Adrenal gland (tissue), 19 donors: ENCODE measurements at places on chromosomes 2 and 18. TPM values are rescaled to one million over a fixed set of nuclear protein-coding genes. Genes with fewer than 3 reads are reported as not detected.
A peak's percentile ranks its signal among the peaks of the same experiment; 100 is the strongest.

GRCh38 chr18:41870191-41870590, 84.8 kb upstream of the PIK3C3 start:
- no peaks in the 10 kb centered on the region for H3K4me1 ChIP-seq
- no peaks in the 10 kb centered on the region for H3K27me3 ChIP-seq
- no peak for DNase-seq
- H3K36me3 ChIP-seq: no peaks in the 10 kb centered on the region

GRCh38 chr2:30098266-30099005, 48.4 kb upstream of the YPEL5 start:
- no peaks in the 10 kb centered on the region for H3K36me3 ChIP-seq
- H3K4me1 ChIP-seq: no peaks in the 10 kb centered on the region
- peaks cover 3% of the 10 kb centered on the region for H3K27me3 ChIP-seq
- DNase-seq: no peak
- H3K27ac ChIP-seq: no peak overlapping the region

DNA sequence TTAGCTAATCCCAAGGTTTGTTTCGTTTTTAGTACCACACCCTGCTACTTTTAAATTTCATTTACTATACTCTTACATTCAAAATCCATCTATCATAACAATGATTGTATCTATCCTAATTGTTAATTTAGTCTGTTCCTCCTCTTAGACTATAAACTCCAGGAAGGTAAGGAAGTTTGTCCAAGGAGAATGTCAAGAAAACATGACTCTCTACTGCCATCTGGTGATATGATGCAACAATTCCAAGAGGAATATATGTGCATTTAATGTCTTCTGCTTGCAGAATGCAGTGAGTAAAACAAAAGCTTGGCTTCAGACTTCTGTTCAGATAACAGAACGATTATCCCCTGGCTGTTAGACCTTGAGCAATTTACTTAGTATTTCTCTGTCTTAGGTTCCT, 1267.1 kb downstream of the LRP1B start:
- no peak for DNase-seq
- no peak overlapping the region for H3K4me3 ChIP-seq
- no peaks in the 10 kb centered on the region for H3K4me1 ChIP-seq

GRCh38 chr18:46301571-46301970, 197.4 kb downstream of the HAUS1 start:
- no peak for DNase-seq
- no peaks in the 10 kb centered on the region for H3K27me3 ChIP-seq
- H3K4me3 ChIP-seq: no peak overlapping the region
- H3K27ac ChIP-seq: no peak overlapping the region

DNA sequence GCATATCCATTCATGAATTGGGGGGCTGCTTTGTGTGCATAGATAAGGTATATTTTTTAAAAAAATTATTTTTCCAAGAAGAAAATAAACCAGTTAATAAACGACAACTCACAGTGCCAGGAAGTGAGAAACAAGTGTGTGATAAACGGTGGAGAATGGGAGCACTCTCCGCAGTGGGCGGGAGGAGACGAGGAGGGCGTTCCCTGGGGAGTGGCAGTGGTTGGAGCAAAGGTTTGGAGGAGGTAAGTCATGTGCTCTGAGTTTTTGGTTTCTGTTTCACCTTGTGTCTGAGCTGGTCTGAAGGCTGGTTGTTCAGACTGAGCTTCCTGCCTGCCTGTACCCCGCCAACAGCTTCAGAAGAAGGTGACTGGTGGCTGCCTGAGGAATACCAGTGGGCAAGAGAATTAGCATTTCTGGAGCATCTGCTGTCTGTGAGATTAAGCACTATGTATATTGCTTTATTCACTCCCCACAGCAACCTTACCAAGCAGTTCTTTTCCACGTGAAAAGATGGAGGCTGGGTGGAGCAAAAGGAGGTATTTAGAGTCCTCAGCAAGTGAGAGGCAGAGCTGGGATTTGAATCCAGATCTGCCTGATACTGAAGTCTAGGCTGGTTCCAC, 27.0 kb upstream of the CASP8 start:
- H3K4me1 ChIP-seq: peaks cover 36% of the 10 kb centered on the region
- peak overlapping the region; percentile 80 for H3K27ac ChIP-seq
- H3K4me3 ChIP-seq: peak overlapping the region; percentile 46
- H3K36me3 ChIP-seq: no peaks in the 10 kb centered on the region
- no peaks in the 10 kb centered on the region for H3K27me3 ChIP-seq

DNA sequence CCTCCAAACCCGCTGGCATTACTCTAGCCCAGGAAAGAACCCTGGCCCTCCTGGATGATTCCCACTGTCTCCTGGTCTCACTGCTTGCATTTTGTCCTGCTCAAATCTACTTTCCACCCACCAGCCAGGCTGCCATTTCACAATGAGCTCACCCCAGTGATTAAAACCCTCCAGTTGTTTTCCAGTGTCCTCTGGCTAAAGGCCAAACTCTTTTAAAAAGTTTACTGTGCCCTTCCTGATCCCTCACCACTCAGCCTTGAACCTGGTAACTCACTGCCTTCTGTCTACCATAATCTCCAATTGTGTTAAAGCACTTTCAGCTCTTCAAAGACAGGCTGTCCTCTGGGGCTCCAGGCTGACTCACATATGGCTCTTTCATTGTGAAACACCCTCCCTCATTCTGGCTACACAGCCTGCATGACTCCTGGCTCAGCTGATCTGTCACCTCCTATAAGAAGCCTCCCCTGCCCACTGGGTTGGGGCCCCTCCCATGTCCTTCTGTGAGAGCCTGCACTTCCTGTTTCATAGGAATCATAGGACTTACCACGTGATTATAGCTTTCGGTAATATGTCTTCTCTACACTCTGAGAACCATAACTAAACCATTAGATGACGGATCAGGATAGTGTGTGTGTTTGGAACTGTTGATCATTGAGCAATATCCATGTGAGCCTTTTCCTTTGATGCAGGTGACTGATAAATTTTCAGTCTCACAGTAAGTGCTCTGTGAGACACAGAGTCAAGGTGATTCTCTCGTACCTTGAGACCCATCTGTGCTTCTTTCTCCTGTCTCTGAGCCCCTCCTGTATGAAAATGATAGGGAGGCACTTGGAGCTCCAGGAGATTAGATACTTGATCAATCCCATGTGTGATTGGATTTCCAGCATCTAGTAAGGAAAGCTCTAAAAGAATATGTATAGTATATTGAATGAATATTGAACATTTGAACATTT, 590.8 kb upstream of the ID2 start:
- peaks cover 12% of the 10 kb centered on the region for H3K4me1 ChIP-seq
- no peaks in the 10 kb centered on the region for H3K27me3 ChIP-seq
- H3K36me3 ChIP-seq: no peaks in the 10 kb centered on the region
- peak; percentile 96 for DNase-seq

- H3K4me1 ChIP-seq: no peaks in the 10 kb centered on the region
- no peak overlapping the region for H3K27ac ChIP-seq
- no peaks in the 10 kb centered on the region for H3K36me3 ChIP-seq
- H3K27me3 ChIP-seq: no peaks in the 10 kb centered on the region
Observed at GRCh38 chr18:21548647-21549046, 51.9 kb downstream of the ESCO1 start.

Gene RIT2
- not detected for total RNA-seq

DNA sequence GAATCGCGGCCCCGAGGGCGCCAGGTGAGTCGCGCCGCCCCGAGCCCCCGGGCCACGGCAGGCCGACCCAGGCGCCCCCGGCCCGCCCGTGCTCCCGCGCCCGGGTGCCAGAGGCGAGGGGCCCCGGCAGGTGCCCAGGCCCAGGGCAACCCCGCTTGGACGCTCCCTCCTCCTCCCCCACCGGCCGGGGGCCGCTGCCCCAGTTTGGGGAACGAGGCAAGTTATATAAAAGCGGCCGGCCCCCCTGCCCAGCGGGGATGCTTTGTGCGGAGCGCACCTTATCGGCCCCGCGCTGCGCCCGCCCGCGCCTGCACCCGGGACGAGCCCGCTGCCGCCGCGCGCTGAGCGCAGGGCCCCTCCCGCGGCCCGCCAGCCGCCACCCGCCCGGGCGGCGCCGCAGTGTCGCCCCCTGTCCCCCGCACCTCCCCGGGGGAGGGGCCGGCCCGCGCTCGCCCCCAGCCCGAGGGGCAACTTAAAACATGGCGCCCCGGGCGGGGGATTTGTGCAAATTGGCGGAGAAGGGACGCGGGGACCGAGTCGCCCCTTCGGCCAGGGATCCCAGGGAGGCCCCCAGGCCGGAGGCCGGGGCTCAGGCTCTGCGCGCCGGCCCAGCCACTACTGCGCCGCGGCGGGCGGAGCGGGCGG, 639 bp downstream of the EPB41L3 start:
- no peaks in the 10 kb centered on the region for H3K4me1 ChIP-seq
- no peaks in the 10 kb centered on the region for H3K36me3 ChIP-seq
- H3K27ac ChIP-seq: peak overlapping the region; percentile 90
- no peaks in the 10 kb centered on the region for H3K27me3 ChIP-seq

Gene KCNK3
- total RNA-seq: 557 TPM

- no peaks in the 10 kb centered on the region for H3K4me1 ChIP-seq
- no peak overlapping the region for H3K27ac ChIP-seq
- DNase-seq: no peak
Observed at GRCh38 chr2:36253086-36253485, 102.5 kb upstream of the CRIM1 start.

DNA sequence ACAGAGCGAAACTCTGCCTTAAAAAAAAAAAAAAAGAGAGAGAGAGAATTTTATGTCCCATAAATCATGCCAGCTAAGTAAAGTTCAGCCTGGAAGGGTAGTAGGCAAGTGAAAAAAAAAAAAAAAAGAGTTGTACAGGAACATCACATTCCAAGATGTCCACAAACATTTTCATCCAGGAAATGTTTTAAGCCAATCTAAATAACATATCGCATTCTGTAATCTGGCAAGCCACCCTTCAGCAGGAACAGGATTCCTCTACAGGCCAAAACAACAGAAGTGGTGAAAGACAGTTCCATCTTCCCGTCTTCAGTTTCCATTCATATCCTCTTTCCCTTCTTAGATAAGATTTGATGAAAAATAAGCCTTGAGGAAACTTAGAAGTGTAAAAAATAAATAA, 1108.1 kb upstream of the DDX18 start:
- no peaks in the 10 kb centered on the region for H3K36me3 ChIP-seq
- no peaks in the 10 kb centered on the region for H3K4me1 ChIP-seq
- H3K27ac ChIP-seq: no peak overlapping the region

DNA sequence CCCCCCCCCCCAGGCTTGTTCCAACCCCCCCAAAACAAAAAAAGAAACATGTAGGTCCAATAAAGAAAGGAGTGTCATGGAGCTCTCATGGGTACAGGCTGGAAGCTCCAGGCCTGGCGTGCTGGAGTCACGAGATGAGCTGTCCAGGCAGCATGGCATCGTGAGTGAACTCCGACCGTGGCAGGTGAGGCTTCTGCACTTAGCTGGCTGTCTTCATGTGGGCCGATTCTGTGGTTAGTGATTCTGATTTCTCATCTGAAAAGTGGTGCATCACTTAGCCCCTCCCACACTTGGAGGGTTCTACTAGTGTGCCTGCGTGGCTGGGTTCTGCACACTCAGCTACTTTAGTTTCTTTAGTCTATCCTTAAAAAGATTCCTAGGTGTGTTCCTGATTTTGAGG, 126.4 kb upstream of the MGAT5 start:
- no peaks in the 10 kb centered on the region for H3K27me3 ChIP-seq
- H3K4me3 ChIP-seq: no peak overlapping the region
- no peaks in the 10 kb centered on the region for H3K4me1 ChIP-seq
- H3K36me3 ChIP-seq: no peaks in the 10 kb centered on the region
- DNase-seq: no peak
- no peak overlapping the region for H3K27ac ChIP-seq

DNA sequence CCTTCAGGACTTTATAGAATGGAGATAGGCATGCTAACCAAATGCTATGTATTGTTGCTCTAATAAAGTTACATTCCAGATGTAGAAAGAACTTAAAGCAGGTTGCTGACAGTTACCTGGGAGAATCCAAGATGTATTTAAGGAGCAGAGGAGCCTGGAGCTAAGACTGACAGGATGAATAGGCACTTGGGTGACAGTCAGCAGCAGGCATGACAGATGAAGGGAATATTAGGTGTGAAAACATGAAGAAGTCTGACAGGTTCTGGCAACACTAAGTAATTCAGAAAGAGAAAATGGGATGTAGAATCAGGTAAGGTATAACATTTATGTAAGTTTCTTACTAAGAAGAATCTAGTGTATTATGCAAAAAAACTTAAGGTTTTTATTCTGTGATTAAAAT, 232.0 kb downstream of the DSC3 start:
- no peaks in the 10 kb centered on the region for H3K36me3 ChIP-seq
- H3K4me1 ChIP-seq: no peaks in the 10 kb centered on the region
- H3K27ac ChIP-seq: no peak overlapping the region
- DNase-seq: no peak
- no peaks in the 10 kb centered on the region for H3K27me3 ChIP-seq
- no peak overlapping the region for H3K4me3 ChIP-seq

GRCh38 chr2:25957743-25958142, 24.6 kb downstream of the KIF3C start:
- H3K27ac ChIP-seq: no peak overlapping the region
- no peaks in the 10 kb centered on the region for H3K36me3 ChIP-seq
- H3K27me3 ChIP-seq: no peaks in the 10 kb centered on the region
- no peaks in the 10 kb centered on the region for H3K4me1 ChIP-seq

Gene FIGLA
- not detected for total RNA-seq

DNA sequence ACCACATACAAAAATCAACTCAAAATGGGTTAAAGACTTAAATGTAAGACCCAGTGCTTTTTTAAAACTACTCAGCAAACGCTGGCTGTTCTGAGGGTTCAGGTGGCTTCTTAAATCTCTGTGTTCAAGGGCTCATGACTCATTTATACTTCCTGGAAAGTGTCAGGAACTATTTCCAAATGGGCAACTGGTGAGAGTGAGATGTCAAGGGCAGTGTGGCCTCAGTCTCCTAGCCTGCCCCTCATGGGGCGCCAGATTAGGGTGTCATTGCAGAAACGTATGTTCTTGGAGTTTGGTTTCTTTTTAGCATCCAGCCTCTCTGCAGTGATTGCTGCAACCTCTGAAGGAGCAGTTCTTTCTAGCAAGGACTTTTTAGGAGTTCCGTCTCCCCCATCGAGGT, 485.4 kb downstream of the TNS1 start:
- H3K4me1 ChIP-seq: peaks cover 19% of the 10 kb centered on the region
- H3K27me3 ChIP-seq: no peaks in the 10 kb centered on the region
- DNase-seq: peak; percentile 38
- no peak overlapping the region for H3K27ac ChIP-seq
- H3K36me3 ChIP-seq: no peaks in the 10 kb centered on the region

- H3K36me3 ChIP-seq: no peaks in the 10 kb centered on the region
- no peak for DNase-seq
- no peak overlapping the region for H3K27ac ChIP-seq
- no peaks in the 10 kb centered on the region for H3K4me1 ChIP-seq
- no peak overlapping the region for H3K4me3 ChIP-seq
Observed at GRCh38 chr18:21085579-21086166, 25.9 kb downstream of the ROCK1 start.

DNA sequence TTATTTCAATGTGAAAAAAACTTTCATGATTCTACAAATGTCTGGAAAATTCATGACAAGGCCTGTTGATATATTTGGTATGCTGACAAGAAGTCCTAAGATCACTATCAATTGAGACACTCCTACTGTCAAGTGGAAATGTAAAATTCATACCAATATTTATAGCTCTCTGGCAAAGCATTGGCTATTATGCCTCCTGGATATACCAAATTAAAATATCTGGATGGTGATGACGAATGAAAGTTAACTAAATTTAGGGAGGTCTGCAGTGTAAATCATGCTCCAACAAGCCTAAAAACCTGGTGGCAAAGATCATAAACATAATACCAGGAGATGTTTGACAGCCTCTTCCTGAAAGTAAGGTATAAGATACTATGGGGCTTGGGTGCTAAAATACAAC, 41.1 kb upstream of the TCF4 start:
- H3K27me3 ChIP-seq: no peaks in the 10 kb centered on the region
- H3K4me1 ChIP-seq: no peaks in the 10 kb centered on the region
- H3K36me3 ChIP-seq: no peaks in the 10 kb centered on the region
- H3K4me3 ChIP-seq: no peak overlapping the region
